ENCODE measurements at places on chromosomes 7 and 10. TPM values are rescaled to one million over a fixed set of nuclear protein-coding genes. Genes with fewer than 3 reads are reported as not detected.

GRCh38 chr7:108324053-108325038 is 131.9 kb downstream of the NRCAM start:
- no peaks in the 10 kb centered on the region for H3K4me1 ChIP-seq
- no peaks in the 10 kb centered on the region for H3K36me3 ChIP-seq
- H3K27ac ChIP-seq, result no peak overlapping the region
- DNase-seq, result no peak
- no peaks in the 10 kb centered on the region for H3K27me3 ChIP-seq

GRCh38 chr10:21175797-21176196 is 278.7 kb upstream of the NEBL start:
- no peaks in the 10 kb centered on the region for H3K27me3 ChIP-seq
- peaks cover 4% of the 10 kb centered on the region for H3K4me1 ChIP-seq
- DNase-seq, result no peak

Gene NT5C2
- 76.6 TPM for total RNA-seq

- H3K4me3 ChIP-seq, result no peak overlapping the region
- no peak overlapping the region for H3K27ac ChIP-seq
- H3K4me1 ChIP-seq, result no peaks in the 10 kb centered on the region
- H3K36me3 ChIP-seq, result no peaks in the 10 kb centered on the region
- no peaks in the 10 kb centered on the region for H3K27me3 ChIP-seq
Measured at GRCh38 chr7:4049202-4049601, 632.9 kb upstream of the FOXK1 start.

DNA sequence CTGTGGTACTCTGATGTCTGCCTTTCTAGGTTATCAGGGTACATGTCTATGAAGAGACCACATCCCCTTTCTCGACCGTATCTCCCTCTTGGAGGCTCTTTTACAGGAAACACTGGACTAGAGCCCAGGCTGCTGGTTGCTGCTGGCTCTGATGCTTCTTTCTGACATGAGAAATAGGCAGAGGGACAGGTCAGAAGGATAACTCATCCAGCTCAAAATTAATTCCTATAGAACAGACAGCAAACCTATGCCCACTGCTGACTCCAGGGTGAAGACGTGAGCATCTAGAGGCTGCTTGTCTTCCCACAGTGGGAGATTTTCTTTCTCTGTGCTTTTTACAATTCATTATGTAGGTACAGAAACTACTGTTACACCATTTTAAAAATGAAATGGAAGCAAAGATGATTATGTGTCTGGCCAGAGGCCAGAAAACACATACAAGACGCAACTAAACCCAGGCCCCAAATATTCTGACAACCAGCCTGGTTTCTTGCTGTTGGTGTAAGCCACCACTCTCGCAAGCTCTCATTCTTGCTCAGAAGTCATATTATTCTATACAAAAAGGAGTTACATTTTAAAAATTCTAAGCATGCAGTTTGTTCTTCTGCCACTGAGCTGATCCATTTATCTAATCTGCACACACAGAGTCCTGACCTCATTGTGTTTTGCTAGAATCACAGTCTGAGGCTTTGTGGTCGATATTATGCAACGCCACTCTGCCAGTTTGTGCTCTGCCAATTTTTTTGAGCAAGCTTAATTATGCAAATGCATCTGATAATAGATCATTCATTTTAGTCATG is 424.3 kb downstream of the KIF20B start:
- H3K27ac ChIP-seq, result no peak overlapping the region
- H3K4me3 ChIP-seq, result no peak overlapping the region
- no peaks in the 10 kb centered on the region for H3K4me1 ChIP-seq
- no peaks in the 10 kb centered on the region for H3K27me3 ChIP-seq
- H3K36me3 ChIP-seq, result no peaks in the 10 kb centered on the region
- no peak for DNase-seq

Gene ASZ1
- not detected for total RNA-seq

- H3K4me1 ChIP-seq, result no peaks in the 10 kb centered on the region
- no peak overlapping the region for H3K27ac ChIP-seq
- H3K36me3 ChIP-seq, result no peaks in the 10 kb centered on the region
- no peak overlapping the region for H3K4me3 ChIP-seq
- DNase-seq, result no peak
Measured at GRCh38 chr10:1209355-1209979, 153.3 kb downstream of the WDR37 start.

Gene SUN1
- total RNA-seq, result 190 TPM

- H3K27me3 ChIP-seq, result no peaks in the 10 kb centered on the region
- H3K36me3 ChIP-seq, result no peaks in the 10 kb centered on the region
- H3K4me3 ChIP-seq, result no peak overlapping the region
- peaks cover 2% of the 10 kb centered on the region for H3K4me1 ChIP-seq
- no peak overlapping the region for H3K27ac ChIP-seq
- DNase-seq, result no peak
Measured at GRCh38 chr7:135512135-135512887, 2.4 kb upstream of the CNOT4 start.

Gene LIPN
- not detected for total RNA-seq

Gene TM9SF3
- 82.4 TPM for total RNA-seq

DNA sequence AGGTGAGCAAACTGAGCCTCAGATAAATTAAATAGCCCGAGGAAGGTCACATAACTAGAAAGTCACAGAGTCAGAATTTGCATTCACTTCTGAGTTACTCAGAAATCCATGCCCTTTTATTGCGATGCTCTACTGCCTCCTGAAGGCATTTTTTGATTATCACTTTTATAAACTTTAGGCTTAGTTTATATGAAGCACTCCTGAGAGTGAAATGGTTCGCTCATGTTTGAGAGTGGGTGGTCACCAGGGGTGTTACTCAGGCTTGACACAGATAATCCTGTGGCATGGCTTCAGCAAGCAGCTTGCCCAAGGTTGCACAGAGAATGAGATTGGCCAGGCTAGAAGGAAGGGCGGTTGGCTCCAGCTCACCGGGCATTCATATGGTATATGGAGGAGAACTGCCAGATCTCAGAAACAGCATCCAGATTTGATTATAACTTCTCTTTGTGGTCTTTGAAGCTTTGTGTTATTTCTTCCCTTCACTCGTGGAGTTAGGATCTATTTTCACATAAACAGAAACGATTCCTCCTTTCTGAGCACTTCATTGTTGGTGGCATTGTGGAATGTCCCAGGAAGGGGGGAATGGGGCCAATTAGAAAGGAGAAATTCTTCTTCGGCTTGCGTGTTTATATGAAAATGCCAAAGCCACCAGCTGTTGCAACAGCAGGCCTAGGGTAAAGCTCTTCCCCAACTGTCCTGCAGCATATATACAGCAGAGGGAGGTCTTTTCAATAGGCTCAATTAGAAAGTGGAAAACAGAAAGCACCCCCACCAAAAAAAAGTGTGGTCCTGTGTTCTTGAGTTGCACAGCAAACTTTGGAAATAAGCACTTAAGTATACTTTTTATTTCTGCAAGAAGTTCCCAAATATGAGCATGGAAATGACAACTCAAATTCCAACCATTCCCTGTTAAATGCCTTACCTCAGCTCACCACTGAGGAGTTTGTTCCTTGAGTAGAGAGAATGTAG is 628.8 kb downstream of the SUGCT start:
- no peaks in the 10 kb centered on the region for H3K36me3 ChIP-seq
- H3K4me3 ChIP-seq, result no peak overlapping the region
- H3K4me1 ChIP-seq, result peaks cover under 1% of the 10 kb centered on the region
- DNase-seq, result no peak
- H3K27ac ChIP-seq, result no peak overlapping the region
- H3K27me3 ChIP-seq, result no peaks in the 10 kb centered on the region

Data from ovary (tissue), 10 donors.